Ureter (tissue), 1 donor: ENCODE measurements at places on chromosomes 3 and 15.

DNA sequence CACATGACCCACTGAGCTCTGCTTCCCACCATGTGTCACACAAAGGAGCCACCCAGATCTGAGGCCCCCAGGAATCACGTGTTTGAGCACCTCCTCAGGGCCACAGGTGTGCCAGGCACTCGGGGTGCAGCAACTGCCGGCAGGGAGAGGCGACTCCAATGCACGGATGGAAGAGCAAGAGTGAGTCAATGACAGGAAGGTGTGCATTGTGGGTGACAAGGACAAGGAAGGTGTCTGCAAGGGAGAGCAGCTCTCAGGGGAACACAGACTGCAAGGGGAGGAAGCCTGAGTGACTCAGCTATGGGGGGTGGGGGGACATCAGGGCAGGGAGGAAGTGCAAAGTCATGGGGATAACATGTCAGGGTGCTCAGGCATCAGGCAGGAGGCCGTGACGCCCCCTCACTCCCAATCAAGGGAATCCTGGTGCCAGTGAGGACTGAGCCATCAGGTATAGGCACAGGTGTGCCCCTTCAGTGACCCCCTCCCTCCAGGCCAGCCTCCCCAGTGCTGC is 67.4 kb downstream of the NUP210 start:
- DNase-seq: no peak

DNA sequence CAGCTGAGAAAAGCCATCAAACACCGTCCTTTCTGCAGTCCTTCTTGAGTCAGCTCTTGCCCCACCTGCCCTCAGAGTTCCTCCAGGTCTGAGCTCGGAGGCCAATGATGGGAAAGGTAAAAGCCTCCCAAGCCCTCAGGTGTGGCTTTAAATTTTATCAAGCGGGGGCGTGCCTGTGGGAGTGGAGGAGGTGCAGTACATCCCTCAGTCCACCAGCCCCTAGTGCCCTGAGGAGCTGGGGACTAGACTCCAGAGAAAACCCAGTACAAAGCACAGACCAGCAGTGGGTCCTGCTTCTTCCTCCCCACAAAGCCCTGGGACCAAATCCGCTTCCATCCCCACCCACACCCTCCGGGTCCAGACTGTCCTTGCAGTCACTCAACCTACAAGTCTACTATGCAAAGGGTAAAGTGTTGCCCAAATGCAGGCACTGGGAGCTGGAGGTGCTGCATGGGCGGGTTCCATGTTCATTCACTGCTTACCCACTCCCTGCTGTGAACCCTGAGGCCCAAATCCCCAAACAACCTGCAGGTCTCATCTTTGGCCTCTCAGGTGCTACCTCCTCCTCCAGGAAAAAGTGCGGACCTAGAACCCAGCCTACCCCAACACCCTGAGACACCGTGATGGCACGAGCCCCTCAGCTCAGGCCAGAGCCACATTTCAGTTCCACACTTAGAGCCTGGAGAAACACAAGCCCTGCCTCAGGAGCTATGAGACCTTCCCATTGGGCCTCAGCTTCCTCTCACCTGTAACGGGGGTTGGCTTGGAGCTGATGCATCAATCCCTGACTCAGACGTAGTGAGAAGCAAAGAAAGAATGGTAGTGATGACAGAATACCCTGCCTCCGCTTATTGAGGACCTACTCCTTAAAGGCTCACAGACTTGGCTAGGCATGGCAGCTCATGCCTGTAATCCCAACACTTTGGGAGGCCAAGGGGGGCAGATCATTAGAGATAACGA is 2.4 kb downstream of the PFKFB4 start:
- no peak for DNase-seq

DNA sequence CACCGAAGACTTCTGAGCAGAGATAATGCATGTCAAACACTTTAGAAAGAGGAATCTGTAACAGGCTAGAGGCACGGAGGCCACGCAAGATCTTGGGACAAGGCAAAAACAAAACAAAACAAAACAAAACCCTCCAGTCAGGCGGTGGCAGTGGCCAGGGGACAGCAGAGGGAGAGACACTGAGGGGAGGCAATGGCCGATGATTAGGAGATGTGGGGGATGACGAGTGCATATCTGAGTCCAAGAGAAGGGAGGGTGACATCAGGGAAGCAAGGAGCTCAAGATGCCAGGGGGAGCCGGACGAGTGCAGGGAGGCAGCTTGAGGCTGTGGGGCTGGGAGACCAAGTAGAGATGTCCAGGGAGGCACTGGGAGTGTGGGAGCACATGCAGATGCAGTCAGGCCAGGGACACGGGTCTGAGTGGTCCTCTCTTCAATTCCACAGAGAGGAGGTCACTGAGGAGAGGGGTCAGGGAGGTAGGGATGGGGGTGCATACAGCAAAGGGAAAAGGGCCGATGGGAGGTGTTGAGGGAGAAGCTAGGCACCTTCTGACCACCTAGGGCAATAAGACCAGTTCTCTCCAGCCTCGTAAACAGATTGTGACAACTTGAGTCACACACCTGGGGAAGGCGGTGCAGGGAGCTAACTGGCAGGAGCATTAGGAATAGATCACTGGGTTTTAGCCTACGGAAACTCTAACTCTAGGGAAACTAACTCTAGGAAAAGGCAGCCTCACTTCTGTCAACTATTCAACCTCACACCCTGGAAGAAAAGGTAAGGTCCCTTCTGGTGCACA is 29.6 kb downstream of the SLCO2A1 start:
- no peak for DNase-seq

GRCh38 chr3:10443272-10444109 is 61.9 kb downstream of the ATP2B2 start:
- DNase-seq: no peak

DNA sequence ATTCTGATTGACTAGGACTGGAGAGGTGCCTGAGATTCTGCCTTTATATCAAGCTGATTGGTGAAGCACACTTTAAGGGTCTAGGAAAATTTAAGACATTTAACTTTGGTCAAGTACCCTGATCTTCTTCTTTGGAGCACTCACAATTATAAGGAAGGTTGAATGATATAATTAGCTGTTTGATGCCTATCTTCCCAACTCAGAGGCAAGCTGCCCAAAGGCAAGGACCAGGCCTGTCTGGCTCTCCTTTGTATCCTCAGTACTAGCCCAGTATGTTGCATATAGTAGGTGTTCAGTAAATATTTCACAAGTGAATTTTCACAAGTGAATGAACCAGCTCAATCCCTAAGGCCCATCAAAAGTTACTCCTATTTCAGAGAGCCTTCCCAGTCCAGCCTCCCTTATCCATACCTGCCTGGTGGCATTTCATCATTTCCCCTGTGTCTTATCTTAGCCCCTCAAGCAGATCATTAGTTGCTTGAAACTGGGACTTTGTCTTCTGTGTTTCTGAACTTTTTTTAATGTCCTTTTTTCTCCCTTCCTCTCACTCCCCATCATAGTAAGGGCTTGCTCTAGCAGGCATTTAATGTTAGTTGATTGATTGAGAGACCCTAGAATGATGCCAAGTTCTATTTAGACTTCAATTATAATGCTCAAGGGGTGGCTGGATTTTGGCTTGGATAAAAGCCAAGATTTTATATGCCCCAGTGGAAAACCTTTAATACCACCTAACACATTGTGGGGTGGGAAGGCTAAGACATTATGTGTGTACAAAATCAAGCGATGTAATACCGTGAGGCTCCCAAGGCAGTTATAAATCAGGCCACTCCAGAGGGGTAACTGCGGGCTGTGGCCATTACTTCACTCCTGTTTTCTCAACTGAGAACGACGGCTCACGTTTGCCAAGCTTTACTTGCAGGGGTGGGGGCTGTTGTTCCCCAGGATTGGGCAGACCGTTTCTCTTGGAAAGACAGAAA is 43.2 kb upstream of the BOC start:
- DNase-seq: no peak

- peak; percentile 44 for DNase-seq
These were observed 190.1 kb downstream of the GOLGA6L6 start for GRCh38 chr15:20351448-20351971.

- DNase-seq: no peak
These were observed 41.2 kb downstream of the PIGB start for GRCh38 chr15:55360256-55360655.
